ENCODE measurements at places on chromosomes 4 and X.

- no peak for DNase-seq
Measured at GRCh38 chr4:140406292-140406691, 21.2 kb downstream of the CLGN start.

DNA sequence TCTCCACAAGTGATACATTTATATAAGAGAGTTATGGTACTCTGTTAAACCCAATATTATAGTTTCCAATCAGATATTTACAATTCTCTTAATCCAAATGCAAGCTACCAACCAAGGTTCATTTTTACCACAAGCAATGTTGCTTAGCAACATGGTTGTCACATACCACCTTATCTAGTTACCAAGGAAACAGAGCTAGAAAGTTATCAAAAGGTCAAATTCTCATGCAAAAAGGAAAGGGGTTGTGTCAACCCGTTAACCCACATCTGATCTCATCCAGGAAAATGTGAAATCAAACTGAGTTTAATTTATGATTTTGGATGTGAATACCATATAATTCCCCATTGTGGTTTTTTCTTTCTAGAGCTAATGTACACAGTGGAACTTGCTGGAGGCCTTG, 274.1 kb upstream of the MAGEB2 start:
- DNase-seq, result no peak

GRCh38 chr4:81565142-81565870, 93.6 kb upstream of the RASGEF1B start:
- peak; percentile 20 for DNase-seq

DNA sequence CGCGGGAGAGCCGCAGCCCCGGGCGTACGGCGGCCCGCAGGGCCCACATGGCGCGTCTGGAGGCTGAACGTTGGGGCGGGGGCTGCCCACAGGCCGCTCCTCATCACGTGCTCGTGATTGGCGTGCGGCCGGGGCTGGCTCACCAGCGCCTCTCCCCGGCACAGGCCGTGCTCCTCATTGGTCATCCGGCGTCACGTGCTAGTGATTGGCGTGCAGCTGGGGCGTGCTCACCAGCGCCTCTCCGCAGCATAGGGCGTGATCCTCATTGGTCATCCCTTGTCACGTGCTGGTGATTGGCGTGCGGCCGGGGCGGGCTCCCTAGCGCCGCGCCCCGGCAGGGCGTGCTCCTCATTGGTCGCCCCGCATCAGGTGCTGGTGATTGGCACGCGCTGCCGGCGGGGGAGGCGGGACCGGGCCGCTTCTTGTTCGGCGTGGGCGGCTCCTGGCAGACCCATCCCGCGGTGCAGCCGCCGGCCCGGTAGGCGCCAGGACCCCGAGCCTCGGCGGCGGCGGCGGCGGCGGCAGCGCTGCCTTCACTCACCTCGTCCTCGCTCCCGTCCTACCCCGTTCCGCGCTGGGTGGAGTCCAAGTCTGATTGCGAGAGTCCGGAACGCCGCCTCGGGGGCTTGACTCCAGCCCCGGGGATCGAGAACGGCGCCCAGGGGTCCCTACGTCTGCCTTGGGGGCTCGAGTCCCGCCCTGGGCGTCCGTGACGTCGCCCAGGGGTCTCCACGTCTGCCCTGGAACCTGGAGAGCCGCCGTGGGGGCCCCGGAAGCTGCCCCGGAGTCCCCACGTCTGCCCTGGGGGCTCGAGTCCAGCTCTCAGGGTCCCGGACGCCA, at the start of gene GTPBP6:
TSS of gene GTPBP6 (minus strand) at position 58 of the 840 bp plus-strand sequence. CDS start at position 49, 9 bp downstream.
- DNase-seq, result peak; percentile 93

DNA sequence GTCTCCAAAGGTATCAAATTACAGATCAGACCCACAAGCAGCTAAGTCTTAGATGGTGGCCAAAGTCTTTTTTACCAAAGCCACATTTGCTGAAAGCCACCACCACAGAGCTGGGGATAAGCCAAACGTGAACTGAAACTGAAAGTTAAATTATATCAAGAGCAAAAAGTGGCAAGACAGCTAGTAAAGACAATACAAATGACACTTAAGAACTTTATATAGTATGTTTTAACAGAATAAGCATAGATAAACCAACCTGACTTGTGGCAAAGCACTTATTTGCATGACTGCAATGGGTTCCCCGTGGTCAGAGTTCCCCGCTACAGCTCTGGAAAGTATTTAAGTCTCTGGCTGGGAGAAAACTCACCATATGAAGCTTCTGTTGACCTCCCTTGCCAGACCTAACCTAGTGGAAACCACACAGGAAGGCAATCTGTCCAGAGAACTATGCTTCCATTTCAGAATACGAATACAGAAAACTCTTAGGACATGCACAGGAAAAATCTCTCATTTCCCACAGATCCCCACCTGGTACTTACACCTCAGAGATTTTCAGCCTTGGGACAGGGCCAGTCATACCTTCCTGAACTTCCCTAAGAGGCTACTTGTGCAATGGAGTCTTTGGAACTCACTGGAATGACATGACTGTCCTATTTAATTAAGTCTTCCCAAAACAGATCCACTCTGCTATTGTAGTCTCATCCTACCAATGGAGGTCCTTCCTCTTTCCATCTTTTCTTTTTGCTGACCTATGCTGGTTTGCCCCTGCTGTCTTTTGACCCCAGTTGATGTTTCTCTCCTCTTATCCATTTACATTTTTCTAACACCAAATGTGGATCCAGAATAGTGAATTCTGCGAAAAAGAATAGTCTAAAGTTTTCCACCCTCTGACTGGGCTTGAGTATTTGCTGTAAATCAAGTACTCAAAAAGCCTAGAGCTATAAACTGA, 225.1 kb downstream of the NR3C2 start:
- DNase-seq, result no peak

DNA sequence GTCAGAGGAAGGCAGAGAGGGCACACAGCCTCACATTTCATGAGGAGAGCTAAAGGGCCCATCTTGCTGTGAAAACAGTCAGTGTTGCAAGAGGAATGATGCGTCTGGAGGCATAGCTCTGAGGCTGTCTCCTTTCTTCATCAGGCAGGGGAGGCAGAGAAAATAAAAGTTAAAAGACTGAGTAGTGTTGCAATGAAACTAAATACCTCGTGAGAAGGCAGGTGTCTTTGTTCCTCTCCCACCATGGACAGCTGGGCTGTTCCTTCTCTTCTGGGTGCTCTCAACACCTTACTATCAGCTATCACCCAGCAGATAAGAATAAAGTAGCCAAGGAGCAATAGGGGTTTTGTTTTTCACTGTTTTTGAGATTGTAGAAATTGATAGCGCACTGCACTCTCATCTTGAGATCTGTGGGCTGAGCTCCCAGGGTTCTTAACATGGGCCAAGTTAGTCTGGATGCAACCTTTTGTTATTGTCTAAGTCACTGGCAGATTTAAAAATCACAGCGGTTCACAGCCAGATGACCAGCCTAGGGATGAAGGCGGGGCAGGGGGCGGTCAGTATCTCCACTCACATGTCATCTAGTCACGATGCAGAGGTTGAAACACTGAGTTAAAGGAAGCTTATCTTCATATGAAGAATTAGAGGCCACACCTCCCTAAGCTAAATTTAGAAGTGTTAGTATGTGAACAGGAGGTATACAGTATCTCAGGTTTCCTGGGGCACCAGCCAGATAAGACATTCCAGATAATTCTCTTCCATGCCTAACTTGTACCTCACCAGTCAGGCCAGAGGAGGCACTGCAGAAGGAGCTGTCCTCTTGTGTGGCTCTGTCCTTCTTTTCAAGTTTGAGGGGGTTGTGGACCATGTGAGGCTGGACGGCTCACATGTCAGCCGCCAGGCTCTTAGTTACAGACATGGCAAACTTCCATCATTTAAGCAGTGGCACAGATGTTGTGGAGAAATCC, 36.9 kb downstream of the PARM1 start:
- DNase-seq, result no peak

- DNase-seq, result no peak
Measured at GRCh38 chrX:14777525-14777924, 95.3 kb downstream of the FANCB start.
